ENCODE measurements at places on chromosomes 5 and 9.

DNA sequence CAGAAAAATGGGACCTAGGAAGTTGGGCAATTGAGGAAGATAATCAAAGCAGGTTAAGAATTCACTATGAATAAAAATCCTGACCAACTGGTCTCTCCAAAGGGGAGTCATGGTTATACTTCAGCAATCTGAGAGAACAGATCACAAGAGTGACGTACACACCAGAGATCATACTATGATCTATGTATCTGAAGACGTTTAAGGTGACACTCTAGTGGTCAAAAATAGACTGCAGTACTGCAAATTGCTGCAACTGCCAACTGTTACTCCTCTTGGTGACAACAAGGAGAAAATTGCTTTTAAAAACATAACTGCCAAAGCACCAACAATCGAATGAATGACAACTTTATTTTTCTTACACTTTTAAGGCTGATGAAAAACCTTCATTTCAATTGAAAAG, 4.9 kb downstream of the AK6 start:
- DNase-seq = no peak

GRCh38 chr5:170361616-170362015, 27.6 kb downstream of the KCNMB1 start:
- DNase-seq = no peak

GRCh38 chr5:142830241-142831008, 60.2 kb downstream of the ARHGAP26 start:
- DNase-seq = no peak

DNA sequence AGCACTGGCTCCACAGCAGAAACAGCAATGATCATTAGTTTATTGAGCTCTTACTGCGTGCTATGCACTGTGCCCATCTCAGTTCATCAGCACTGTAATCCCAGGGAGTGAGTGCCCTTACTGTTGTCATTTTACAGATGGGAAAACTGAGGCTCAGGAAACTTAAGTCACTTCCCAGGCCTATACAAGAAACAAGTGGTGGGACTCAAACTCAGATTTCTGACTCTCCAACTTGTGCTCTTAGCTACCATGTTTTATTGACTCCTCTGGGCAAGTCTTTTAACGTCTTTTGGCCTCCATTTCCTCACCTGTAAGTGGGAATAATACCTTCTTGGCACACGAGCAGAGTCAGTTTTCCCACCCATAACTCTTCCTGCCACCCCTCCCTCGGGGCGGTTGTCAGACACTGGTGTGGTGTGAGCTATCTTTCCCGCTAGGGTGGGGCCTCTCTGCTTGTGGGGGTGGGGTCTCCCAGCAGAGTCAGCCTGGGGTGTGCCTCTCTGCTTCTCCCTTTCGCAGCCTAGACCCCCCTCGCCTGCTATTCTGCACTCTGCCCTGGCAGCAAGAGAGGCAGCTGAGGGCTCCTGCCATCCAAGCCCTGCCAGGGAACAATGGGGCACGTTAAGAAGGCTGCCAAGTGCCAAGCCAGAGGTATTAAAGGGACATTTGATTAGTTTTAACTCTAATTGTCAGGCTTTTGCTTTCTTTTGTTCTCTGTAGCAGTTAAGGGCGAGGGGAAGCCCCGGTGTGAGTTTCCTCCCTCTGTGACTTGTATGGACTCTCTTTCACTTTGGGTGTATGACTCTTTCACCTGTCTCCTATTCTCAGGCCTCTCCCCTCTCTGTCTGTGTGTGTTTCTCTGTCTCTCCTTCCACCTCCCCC, 12.1 kb downstream of the GALNT10 start:
- DNase-seq = no peak

GRCh38 chr5:133130387-133131118, 78.7 kb downstream of the HSPA4 start:
- DNase-seq = no peak

- DNase-seq = no peak
These were observed 2.8 kb downstream of the MYO10 start for GRCh38 chr5:16933337-16933736.
